Right lobe of liver (tissue), 6 donors: ENCODE measurements at places on chromosomes 13 and 19. TPM values are rescaled to one million over a fixed set of nuclear protein-coding genes. Genes with fewer than 3 reads are reported as not detected.

PSG7 gene
- total RNA-seq = not detected

PRKCG gene
- total RNA-seq = not detected

TMEM238 gene
- 17.6 TPM for total RNA-seq

TBCB gene
- total RNA-seq = 64.7 TPM

PRRG2 gene
- total RNA-seq = 5.9 TPM

FGF9 gene
- not detected for total RNA-seq

CEACAM3 gene
- total RNA-seq = 0.73 TPM

GJB2 gene
- total RNA-seq = 28.7 TPM

NEK3 gene
- total RNA-seq = 7.1 TPM

PEG3 gene
- 4.7 TPM for total RNA-seq

DIRAS1 gene
- not detected for total RNA-seq

OR7A10 gene
- total RNA-seq = not detected
